ENCODE measurements at places on chromosomes 4 and X. TPM values are rescaled to one million over a fixed set of nuclear protein-coding genes. Genes with fewer than 3 reads are reported as not detected.

The F8 gene
- 70.5 TPM for total RNA-seq

GRCh38 chr4:5139141-5139540 lies 87.9 kb downstream of the STK32B start:
- no peak for DNase-seq

GRCh38 chr4:98305576-98305975 lies 44.4 kb downstream of the RAP1GDS1 start:
- no peak for DNase-seq

GRCh38 chrX:144681501-144681900 lies 565.8 kb upstream of the SPANXN1 start:
- DNase-seq, result no peak

GRCh38 chrX:38654302-38654701 lies 93.0 kb downstream of the TSPAN7 start:
- no peak for DNase-seq

The PF4V1 gene
- total RNA-seq, result not detected

- no peak for DNase-seq
These were observed 161.8 kb upstream of the LDB2 start for GRCh38 chr4:17060230-17060629.

The PNMA5 gene
- 0.12 TPM for total RNA-seq

- DNase-seq, result no peak
These were observed 19.5 kb downstream of the ZAR1 start for GRCh38 chr4:48509543-48509942.

DNA sequence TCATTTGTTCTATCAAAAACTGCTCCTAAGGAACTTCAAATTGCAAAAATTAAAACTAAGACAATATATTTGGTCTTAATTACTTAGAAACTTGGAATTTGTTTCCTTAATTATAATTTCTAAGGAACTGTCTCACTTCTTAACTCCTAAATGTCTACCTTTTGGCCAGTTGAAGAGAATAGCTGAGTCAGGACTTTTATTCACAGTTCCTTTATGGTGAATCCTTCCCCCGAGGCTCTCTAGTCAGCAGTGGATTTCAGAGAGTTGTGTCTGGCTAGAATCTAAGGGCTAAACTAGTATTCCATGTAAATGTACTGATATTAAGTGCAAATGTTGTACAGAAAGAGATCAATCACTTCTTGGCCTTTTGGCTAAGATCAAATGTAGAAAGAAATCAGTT lies 69.3 kb downstream of the AMMECR1 start:
- DNase-seq, result no peak

DNA sequence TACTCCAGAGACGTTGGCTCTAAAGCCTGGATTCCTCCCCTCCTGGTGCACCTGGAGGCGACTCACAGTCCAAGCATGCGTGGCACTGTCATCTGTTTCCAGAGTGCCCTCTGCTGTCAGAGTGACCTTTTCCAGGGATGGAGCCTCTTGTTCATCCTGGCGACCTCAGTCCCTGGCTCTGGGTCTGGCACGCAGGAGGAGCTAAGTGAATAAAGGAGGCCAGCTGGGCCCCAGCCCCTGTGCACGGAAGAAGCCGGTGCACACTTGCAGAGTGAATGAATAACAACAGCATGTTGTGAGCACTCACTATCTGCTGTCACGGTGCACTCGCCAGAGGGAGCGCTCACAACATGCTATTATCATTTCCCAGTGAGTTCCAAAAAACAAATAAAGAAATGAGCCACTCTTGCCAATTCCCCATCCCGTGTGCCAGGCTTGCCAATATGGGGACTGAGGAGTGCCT lies 27.8 kb upstream of the PSAPL1 start:
- DNase-seq, result peak; percentile 26

The XAGE1A gene
- total RNA-seq, result not detected

The AMTN gene
- not detected for total RNA-seq

DNA sequence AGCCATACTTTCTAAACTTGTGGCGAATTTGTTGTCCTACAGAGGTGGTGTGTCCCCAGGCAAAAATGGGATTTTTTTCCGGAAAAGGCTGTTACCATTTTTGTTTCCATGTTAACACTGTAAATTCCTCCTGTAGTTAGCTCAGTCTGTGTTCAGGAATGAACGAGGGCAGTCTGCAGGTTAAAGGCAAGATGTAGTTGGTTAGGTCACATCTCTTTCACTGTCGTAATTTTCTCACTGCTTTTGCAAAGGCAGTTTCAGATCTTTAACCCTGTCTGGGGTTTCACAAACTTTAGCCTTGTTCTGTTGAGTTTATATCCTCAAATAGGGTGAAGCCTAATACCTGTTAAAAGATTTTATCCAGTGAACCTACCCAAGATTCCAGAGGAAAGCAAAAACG lies 50.5 kb upstream of the PUDP start:
- no peak for DNase-seq

- DNase-seq, result no peak
These were observed 68.7 kb downstream of the APBB2 start for GRCh38 chr4:41145571-41146078.

DNA sequence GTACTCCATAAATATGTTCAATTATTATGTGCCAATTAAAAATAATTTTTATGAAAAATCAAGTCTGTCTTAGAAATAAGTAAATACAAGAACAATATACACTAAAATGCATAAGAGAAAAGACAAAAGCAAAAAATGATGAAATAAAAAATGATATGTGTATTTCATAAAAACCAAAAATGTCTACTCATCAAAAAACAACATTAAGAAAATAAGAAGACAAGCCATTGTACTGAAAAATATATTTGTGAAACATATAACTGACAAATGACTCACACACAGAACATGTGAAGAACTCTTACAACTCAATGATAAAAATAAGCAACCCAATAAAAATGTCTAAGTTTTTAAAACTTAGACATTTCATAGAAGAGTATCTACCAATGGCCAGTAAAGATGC lies 34.1 kb upstream of the ENOX2 start:
- no peak for DNase-seq

- DNase-seq, result no peak
These were observed 276.9 kb upstream of the TACR3 start for GRCh38 chr4:103996637-103997036.

DNA sequence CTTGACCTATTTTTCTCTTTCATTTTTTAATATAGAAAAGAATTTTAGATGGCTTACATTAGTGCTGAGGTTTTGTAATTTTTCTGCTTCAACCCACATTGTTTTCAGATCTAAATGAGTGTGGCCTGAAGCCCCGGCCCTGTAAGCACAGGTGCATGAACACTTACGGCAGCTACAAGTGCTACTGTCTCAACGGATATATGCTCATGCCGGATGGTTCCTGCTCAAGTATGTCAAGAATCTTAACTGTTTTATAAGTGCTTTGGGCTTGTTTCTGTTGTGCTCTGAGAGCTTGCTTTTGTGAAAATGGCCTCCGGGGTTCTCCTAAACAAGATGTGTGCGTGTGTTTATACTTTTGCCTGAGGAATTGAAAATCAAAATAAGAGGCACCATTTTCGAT lies 41.6 kb downstream of the NPNT start:
- no peak for DNase-seq

DNA sequence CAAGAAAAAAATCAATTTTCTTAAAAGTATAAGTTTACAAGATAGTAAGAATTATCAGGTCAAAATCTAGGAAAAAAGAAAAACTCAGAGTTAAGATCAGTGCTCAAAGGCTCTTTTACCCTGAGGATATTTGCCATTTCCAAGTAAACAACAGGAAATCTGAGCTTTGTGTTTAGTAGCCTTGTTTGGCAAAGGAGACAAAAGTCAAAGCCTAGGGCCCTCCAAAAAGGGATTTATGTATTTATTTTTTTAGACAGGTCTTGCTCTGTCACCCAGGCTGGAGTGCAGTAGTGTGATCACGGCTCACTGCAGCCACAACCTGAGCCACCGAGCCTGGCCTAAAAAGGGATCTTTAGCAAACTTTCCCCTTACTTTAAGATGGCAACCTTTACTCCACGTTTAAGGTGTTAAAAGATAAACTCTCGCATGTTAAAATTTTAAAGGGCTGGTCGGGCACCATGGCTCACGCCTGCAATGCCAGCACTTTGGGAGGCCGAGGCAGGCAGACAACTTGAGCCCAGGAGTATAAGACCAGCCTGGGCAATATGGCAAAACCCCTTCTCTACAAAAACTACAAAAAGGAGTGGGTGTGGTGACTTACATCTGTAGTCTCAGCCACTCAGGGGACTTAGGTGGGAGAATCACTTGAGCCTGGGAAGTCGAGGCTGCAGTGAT lies 21.3 kb upstream of the OPHN1 start:
- no peak for DNase-seq

The TASL gene
- total RNA-seq, result 0.50 TPM

DNA sequence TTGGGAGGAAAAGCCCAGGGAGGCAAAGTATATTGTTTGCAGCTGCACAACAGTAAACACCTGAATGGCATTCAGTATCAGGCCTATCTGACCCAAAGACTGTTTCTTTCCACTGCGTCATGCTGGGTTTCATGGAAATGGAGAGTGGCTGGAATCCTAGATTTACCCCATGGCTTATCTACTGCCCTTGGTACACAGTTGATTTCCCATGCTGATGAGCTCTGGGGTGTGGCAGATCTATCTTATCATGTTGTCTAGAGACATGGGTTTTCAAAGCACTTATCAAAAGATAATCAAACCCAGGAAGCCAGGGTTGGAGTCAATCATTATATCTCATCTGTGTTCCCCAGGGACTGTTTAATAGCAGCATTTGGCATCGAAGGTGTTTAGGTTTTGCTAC lies 72.1 kb downstream of the CLNK start:
- DNase-seq, result no peak

DNA sequence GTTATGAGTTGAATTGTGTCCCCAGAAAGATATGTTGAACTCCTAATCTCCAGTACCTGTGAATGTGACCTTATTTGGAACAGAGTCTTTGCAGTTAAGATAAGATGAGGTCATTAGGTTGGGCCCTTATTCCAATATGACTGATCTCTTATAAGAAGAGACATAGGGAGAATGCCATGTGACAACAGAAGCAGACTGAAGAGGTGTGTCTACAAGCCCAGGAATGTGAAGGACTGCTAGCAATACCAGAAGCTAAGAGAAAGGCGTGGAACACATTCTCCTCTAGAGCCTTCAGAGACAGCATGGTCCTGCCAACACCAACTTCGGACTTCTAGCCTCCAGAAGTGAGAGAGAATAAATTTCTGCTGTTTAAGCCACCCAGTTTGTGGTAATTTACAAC lies 22.5 kb upstream of the USP27X start:
- no peak for DNase-seq

The MAML3 gene
- total RNA-seq, result 3.4 TPM

- peak; percentile 79 for DNase-seq
These were observed 1.2 kb downstream of the BCORL1 start for GRCh38 chrX:129983575-129984110.

DNA sequence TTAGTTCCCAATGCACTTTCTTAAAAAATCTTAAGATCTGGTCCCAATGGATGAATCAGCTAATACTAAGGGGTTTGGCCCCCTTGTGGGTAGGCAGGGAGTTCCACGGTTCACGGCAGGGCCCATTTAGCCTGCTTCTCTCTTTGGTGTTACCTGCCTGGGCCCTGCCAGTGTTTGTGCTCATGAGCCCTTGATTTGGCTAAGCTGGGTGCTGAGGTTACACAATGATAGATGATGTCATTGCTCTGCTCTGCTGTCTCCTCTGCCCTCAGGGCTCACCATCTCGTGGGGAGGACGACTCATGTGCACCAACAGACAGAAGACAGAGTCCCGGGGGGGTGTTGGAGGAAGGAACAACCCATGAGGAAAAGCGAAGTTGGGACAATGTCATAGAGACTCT lies 24.4 kb downstream of the RTL5 start:
- no peak for DNase-seq

DNA sequence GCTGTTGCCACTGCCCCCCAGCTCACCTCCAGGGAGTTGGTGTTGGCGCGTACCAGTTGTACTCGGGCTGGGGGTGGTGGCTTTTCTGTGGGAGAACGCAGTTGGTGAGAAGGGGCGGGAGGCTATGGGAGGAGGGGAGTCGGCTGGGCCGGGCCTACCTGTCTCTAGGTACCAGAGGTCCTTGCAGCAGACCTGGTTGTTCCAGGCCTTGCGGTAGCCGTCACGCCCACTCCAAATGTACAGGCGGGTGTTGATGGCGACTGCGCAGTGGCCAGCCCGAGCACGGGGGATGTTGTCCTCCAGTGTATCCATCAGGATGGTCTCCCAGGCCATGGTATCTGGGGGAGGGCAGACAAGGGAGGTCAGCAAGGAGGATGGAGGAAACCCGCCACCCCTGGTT lies 11.5 kb downstream of the HCFC1 start:
- DNase-seq, result no peak

DNA sequence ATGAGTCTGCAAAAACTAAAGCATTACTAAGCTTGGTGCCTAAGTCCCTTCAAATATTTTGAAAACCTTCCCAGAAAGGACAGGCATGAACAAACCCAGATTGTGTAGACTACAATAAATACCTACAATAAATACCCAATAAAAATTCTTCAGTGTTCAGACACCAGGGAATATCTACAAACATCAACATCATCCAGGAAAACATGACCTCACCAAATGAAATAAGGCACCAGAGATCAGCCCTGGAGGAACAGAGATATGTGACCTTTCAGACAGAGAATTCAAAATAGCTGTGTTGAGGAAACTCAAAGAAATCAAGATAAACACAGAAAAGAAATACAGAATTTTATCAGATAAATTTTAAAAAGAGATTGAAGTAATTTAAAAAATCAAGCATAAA lies 57.8 kb upstream of the NLRP2B start:
- DNase-seq, result no peak

The TEX13D gene
- not detected for total RNA-seq

DNA sequence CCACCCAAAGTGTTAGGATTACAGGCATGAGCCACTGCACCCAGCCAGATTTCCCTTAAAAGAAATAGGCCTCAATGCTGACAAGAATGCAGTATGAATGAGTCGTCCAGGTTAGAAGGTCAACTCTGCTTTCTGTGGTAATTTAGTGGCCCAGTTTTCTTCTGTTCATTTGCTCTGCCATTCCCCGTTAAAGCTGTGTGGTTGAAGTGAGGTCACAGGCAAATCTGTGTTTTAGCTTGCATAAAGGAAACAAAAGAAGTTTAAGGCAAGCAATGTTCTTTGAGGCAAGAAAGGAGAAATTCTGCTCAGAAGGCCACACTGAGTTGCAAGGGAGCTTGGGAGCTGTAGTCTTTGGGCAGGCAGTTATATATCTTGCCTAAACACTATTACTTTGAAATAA lies 176.8 kb downstream of the LARP7 start:
- no peak for DNase-seq

DNA sequence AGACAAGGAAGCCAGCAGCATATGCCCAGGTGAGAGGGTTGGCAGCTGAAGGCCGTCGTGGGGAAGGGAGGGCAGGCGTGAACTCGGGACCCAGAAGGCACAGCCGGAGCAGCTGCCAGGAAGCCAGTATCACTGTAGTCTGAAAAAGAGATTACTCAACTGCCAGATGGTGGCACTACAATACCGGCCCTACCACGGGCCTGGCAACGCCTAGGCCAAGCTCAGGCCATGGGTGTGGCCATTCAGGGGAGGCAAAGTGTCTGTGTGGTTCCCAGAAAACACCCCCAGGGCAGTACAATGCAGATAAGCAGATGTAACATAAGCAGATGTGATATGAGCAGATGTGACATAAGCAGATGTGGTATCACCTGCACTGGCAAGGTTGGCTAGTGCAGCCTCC lies 236.0 kb downstream of the AFAP1 start:
- peak; percentile 27 for DNase-seq
